ENCODE measurements at places on chromosomes 11 and 22.

- no peak for DNase-seq
These were observed 113.1 kb downstream of the ETS1 start for GRCh38 chr11:128474036-128474874.

GRCh38 chr11:59187035-59187434 lies 15.1 kb downstream of the DTX4 start:
- DNase-seq, result no peak

DNA sequence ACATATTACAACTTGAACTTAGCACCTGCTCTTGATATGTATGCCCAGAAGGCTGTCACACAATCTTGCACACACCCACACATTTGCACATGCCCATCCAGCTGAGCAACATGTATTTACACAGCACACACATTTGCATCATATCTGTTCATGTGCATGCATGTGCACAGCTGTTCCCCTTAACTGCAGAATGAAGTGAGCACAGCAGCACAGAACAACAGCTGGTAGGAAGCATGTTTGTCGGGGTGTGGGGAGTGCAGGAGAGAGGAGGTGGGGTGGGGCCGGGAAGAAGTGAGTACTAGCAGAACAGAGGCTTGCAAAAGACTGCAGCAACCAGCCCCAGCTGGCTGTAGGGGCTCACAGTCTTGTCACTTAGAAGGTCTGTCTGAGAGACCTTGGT lies 296.5 kb downstream of the KIRREL3 start:
- DNase-seq, result no peak

- no peak for DNase-seq
These were observed 1.3 kb downstream of the TUG1 start for GRCh38 chr22:30970356-30970746.

- no peak for DNase-seq
These were observed 754.2 kb downstream of the FAM181B start for GRCh38 chr11:81979448-81979847.

- no peak for DNase-seq
These were observed 36.8 kb downstream of the MYH9 start for GRCh38 chr22:36350751-36351594.

GRCh38 chr11:129451524-129451923 lies 75.9 kb downstream of the BARX2 start:
- no peak for DNase-seq

- no peak for DNase-seq
These were observed 627 bp downstream of the RNF215 start for GRCh38 chr22:30386608-30386959.

Data from CD4-positive, alpha-beta T cell treated with Interleukin-4 for 1 hour (primary cell).